Uterus (tissue), 4 donors: ENCODE measurements at places on chromosomes 2 and 18. TPM values are rescaled to one million over a fixed set of nuclear protein-coding genes. Genes with fewer than 3 reads are reported as not detected.

- H3K36me3 ChIP-seq: no peaks in the 10 kb centered on the region
- no peaks in the 10 kb centered on the region for H3K27me3 ChIP-seq
- H3K4me1 ChIP-seq: no peaks in the 10 kb centered on the region
- DNase-seq: no peak
- H3K27ac ChIP-seq: no peak overlapping the region
Measured at GRCh38 chr18:65269375-65269774, 481.4 kb upstream of the CDH7 start.

DNA sequence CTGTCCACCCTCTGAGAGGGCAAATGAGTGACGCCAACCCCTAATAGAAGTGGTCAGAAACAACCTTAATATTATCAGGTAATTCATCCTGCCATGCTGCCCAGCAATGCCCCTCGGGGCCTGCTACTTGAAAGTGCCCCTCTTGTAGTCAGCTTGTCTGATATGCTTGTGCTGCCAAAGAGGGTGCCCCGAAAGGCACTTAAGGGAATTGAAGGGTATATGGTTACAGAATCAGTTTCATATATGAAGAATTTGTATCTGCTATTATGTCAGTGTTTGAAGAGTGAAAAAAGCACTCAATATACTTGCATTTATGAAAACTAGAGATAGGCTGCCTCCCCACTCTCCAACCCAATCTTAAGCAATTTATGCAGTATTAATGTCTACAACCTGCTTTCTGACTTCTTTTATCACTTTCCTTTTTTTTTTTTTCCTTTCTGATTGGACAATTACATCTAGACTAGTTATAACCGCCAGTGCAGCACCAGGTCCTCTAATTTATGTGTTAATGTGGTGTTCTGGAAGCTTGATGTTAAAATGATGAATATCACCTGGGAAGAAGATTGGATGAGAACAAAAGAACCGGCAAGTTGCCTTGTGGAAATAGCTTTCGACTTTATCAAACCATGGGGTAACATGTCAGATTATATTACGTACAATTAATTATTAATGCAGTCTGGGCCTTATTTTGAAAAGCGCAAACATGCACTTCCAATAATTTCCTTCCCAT is 646.9 kb upstream of the ACVR2A start:
- H3K36me3 ChIP-seq: no peaks in the 10 kb centered on the region
- no peak overlapping the region for H3K4me3 ChIP-seq
- DNase-seq: no peak

GRCh38 chr2:127231130-127231865 is 11.2 kb upstream of the CYP27C1 start:
- H3K27ac ChIP-seq: no peak overlapping the region
- no peaks in the 10 kb centered on the region for H3K4me1 ChIP-seq
- H3K36me3 ChIP-seq: no peaks in the 10 kb centered on the region
- no peak for DNase-seq

NEU4 gene
- not detected for total RNA-seq

GRCh38 chr18:13363359-13363758 is 144.8 kb downstream of the LDLRAD4 start:
- H3K27me3 ChIP-seq: no peaks in the 10 kb centered on the region
- no peaks in the 10 kb centered on the region for H3K4me1 ChIP-seq
- H3K4me3 ChIP-seq: no peak overlapping the region
- H3K27ac ChIP-seq: no peak overlapping the region

GRCh38 chr2:238152771-238153688 is 5.7 kb upstream of the ERFE start:
- H3K27ac ChIP-seq: no peak overlapping the region
- no peak for DNase-seq
- no peaks in the 10 kb centered on the region for H3K4me1 ChIP-seq
- H3K27me3 ChIP-seq: no peaks in the 10 kb centered on the region
- H3K36me3 ChIP-seq: no peaks in the 10 kb centered on the region

DNA sequence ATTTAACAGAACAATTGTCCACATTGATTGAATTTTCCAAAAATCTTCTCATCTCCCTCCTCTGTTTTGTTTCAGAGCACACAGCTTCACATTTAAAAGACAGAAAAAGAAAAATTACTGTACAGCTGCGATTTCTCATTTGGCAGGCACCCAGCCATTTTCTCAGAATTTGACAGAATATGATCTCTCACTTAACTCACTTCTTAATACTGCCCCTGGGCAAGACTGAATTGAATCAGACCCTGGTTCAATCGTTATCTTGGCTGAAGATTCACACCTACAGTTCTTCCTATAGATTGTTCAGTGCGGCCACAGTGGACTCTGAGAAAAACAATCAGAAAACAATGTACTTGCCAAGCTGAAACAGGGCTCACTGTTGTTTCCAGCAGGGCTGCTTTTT is 90.2 kb upstream of the LHCGR start:
- H3K4me1 ChIP-seq: no peaks in the 10 kb centered on the region
- H3K27me3 ChIP-seq: no peaks in the 10 kb centered on the region
- no peak overlapping the region for H3K27ac ChIP-seq
- H3K36me3 ChIP-seq: no peaks in the 10 kb centered on the region
- H3K4me3 ChIP-seq: no peak overlapping the region
- DNase-seq: no peak

GRCh38 chr18:77055429-77056300 is 76.9 kb downstream of the MBP start:
- no peaks in the 10 kb centered on the region for H3K4me1 ChIP-seq
- no peak for DNase-seq

CHRNG gene
- not detected for total RNA-seq

DNA sequence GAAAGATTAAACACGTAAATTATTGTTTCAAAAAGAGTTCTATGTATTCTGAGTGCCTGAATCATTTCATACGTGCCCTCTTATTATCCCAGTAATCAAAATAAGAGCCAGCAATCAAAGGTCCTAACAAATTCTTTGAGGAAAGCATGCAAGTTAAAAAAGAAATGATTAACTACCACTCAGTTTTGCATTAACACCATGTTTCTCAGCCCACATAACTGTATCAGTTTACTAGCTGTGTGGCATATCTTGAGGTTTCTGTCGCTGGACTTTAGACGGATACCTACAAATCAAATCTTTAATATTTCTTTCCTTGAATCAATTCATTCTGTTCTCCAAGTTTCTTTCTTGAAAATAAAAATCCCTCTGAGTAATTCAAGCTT is 668.9 kb upstream of the CHAC2 start:
- no peaks in the 10 kb centered on the region for H3K4me1 ChIP-seq
- DNase-seq: no peak
- no peaks in the 10 kb centered on the region for H3K36me3 ChIP-seq
- H3K27ac ChIP-seq: no peak overlapping the region

DNA sequence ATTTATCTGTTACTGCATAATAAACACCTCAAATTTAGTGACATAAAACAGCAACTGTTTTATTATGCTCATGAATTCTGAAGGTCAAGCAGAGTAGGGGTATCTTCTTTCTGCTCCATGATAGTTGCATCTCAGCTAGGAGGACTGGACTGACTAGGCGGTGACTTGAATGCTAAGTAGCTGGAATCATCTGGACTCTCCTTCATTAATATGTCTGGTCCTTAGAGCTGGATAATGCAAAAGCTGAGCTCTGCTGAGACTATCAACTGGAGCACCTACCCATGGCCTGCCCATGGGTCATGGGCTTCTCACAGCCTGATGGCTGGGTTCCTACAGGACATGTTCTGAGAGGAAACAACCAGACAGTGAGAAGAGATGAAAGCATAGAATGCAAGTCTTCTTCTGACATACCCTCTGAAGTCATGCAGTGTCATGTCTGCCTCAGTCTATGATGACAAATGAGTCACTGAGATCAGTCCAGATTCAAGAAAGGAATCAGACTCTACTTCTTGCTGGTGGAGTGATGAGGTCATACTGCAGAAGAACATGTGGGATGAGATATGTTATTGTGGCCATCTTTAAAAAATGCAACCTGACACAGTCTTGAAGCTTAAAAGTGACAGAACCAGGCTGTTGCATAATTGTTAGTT is 174.2 kb upstream of the OSR1 start:
- H3K4me3 ChIP-seq: no peak overlapping the region
- H3K27me3 ChIP-seq: no peaks in the 10 kb centered on the region
- H3K4me1 ChIP-seq: no peaks in the 10 kb centered on the region
- no peaks in the 10 kb centered on the region for H3K36me3 ChIP-seq
- DNase-seq: no peak

GRCh38 chr2:119241205-119241532 is 17.5 kb downstream of the STEAP3 start:
- no peaks in the 10 kb centered on the region for H3K4me1 ChIP-seq
- H3K4me3 ChIP-seq: no peak overlapping the region
- H3K36me3 ChIP-seq: no peaks in the 10 kb centered on the region
- H3K27me3 ChIP-seq: no peaks in the 10 kb centered on the region
- H3K27ac ChIP-seq: no peak overlapping the region
- no peak for DNase-seq

GRCh38 chr2:38246105-38246504 is 131.0 kb downstream of the ATL2 start:
- H3K27ac ChIP-seq: no peak overlapping the region
- H3K36me3 ChIP-seq: no peaks in the 10 kb centered on the region
- DNase-seq: no peak

SKA1 gene
- 0.73 TPM for total RNA-seq

DNA sequence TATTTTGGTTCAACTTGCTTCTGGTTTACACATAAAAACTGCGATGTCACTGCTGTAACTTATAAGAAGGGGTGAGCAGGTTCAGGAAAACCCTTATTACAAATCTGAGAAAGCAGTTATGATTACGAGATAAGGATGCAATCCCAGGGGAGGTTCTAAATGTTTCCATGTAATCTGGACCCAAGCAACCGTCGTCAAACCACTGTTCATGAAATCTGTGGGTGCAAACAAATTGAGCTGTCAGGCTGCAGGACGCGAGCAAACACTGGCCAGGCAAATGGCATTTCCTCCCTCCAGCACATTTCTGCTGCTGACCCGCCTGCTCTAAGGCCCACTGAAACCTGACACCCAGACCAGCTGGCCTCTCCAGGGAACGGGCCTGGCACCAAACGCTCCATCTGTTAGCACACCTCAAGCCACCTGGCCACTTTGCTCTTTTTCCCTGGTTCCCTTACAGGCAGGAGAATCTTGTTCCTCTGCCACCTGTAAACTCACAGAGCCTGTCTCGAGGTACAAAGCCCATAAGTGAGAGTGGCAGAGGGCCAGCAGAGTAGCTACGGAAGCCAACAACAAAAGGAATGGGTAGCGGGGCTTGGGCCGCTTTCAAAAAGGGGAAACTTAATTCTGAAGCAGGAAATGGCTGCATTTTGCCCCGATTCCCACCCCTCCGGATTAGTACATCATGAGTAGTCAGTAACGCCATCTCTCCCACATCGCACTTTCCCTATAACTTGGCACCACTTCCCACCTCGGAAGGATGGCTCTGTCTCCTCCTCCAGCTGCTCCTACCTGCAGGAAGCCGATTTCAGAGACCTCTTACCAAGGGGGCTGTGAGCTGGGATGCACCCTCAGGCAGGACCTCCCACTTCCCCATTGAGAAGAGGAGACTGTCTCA is 26.5 kb downstream of the CRACDL start:
- H3K36me3 ChIP-seq: no peaks in the 10 kb centered on the region
- H3K27me3 ChIP-seq: no peaks in the 10 kb centered on the region
- no peak overlapping the region for H3K4me3 ChIP-seq
- no peaks in the 10 kb centered on the region for H3K4me1 ChIP-seq

NPAS2 gene
- total RNA-seq: 66.5 TPM

LHCGR gene
- not detected for total RNA-seq

- no peaks in the 10 kb centered on the region for H3K27me3 ChIP-seq
- no peak overlapping the region for H3K4me3 ChIP-seq
- no peaks in the 10 kb centered on the region for H3K4me1 ChIP-seq
- H3K27ac ChIP-seq: no peak overlapping the region
- no peaks in the 10 kb centered on the region for H3K36me3 ChIP-seq
Measured at GRCh38 chr2:158659483-158659882, 135.6 kb upstream of the DAPL1 start.

GRCh38 chr2:41856946-41857345 is 190.9 kb upstream of the PKDCC start:
- no peak overlapping the region for H3K27ac ChIP-seq
- no peaks in the 10 kb centered on the region for H3K4me1 ChIP-seq
- no peaks in the 10 kb centered on the region for H3K36me3 ChIP-seq
- H3K4me3 ChIP-seq: no peak overlapping the region
